Astrocyte of the hippocampus (primary cell): ENCODE measurements at places on chromosomes 7 and 10.

- DNase-seq: no peak
Measured at GRCh38 chr7:45588466-45588865, 14.3 kb downstream of the ADCY1 start.

- no peak for DNase-seq
Measured at GRCh38 chr7:70178211-70178610, 579.9 kb downstream of the AUTS2 start.

DNA sequence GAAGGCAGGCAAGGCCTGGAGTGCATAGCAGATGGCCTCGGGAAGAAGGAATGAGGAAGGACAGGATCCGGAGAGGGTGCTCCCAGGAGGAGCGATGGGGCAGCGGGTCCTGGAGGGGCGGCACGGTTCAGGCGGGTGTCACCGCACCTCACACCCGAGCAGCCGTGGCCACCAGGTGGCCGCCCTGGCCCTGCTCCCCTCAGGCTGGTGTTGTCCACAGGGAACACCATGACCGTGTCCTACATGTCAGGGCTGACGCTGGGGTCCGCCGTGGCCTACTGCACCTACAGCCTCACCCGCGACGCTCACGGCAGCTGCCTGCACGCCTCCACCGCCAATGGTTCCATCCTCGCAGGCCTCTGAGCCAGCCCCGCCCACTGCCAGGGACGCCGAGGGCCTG is 19.8 kb downstream of the SLC29A4 start:
- DNase-seq: no peak

GRCh38 chr7:4204513-4205165 is 477.5 kb upstream of the FOXK1 start:
- DNase-seq: peak; percentile 79

DNA sequence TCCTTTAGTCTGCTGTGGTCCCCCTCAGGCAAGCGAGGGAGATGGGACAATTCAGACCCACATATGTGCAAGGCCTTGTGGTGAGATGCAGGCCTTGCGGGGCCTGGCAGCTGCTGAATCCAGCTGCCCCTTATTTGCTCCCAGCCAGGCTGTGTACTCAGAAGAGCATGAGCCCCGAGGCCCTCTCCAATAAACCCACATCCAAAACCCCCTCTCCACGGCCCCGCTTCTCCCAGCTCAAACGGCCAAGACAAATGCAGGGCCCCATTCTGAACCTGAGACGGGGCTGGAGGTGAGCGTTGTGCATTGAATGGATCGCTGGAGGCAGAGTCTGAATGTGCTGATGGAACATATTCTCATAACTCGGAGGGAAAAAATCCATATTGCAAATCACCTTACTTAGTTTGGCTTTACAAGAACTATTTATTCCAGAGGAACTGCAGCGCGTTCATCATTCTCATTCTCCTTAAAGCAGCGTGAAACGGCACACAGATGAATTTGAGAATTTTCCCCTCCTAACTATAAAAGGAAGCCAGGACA is 169.2 kb upstream of the LYZL2 start:
- DNase-seq: no peak

GRCh38 chr10:1672001-1672781 is 65.1 kb downstream of the ADARB2 start:
- DNase-seq: no peak

GRCh38 chr7:158724658-158725505 is 20.3 kb upstream of the NCAPG2 start:
- DNase-seq: no peak

DNA sequence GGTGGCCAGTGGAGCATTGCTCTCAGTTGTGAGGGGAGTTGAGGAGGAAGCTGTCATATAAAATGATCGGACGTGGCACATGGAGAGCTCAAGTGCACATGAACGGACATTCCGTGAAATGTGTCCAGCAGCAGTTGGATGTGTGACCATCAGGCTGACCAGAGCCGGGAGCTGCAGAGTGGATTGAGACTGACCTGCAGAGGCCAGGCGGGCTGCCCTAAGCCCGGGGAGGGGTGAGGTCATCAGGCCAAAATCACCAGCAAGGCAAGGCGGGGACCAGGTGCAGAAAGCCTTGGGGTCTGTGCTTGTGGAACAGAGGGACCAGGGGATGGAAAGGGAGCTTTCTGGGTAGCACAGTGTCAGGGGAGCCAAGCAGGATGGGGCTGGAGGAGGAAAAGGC is 279.5 kb downstream of the CELF2 start:
- no peak for DNase-seq
